ENCODE measurements at places on chromosomes 1 and 21. TPM values are rescaled to one million over a fixed set of nuclear protein-coding genes. Genes with fewer than 3 reads are reported as not detected.

Gene FMO3
- 1.8 TPM for total RNA-seq

DNA sequence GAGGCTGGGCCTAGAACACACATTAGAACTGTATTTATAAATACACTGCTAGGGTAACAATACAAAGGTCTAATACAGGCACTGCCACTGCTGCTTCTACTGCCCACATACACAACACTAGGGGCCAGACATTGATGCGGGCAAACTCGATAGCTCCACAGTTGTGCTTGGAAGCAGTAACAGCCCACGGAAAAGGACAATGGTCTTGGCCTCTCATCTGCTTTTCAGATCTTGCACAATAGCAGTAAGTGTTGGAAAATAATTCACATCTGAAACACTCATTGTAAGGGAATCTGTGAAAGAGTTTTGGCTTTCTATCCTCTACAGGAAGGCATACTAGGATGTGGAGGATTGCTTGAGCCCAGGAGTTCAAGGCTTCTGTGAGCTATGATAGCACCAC, 6.9 kb upstream of the SPOCD1 start:
- no peak for DNase-seq

- no peak for DNase-seq
Observed at GRCh38 chr1:160548183-160548582, 25.1 kb upstream of the SLAMF6 start.

DNA sequence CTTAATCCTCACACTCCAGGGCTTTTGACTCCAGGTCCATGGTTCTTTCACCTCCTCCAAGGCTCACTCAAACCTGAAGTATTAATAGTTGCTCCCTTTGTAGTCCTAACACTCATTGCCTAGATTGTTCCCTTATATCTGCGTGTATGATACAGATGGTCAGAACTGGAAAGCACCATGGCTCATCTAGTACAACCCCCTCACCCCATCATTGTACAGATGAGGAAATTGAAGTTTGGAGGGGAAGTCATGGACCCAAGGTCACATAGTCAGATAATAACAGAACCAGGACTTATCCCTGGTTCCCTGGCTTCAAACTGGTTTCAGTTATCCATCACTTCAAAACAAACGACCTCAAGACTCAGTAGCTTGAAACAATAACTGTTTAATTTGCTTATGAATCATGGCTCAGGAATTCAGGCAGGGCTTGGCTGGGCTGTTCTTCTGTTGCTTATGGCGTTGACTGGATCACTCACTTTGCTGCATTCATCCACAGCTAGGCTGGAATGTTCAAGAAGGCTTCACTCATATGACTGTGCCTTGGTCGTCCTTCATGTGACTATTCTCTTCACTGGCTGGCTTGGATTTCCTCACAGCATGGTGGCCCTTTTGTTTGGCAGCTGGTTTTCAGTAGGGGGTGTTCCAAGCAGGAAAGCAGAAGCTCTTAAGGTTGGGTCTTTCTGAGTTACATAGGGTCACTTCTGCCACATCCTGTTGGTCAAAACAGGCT, 5.0 kb downstream of the NOS1AP start:
- DNase-seq: peak; percentile 30

DNA sequence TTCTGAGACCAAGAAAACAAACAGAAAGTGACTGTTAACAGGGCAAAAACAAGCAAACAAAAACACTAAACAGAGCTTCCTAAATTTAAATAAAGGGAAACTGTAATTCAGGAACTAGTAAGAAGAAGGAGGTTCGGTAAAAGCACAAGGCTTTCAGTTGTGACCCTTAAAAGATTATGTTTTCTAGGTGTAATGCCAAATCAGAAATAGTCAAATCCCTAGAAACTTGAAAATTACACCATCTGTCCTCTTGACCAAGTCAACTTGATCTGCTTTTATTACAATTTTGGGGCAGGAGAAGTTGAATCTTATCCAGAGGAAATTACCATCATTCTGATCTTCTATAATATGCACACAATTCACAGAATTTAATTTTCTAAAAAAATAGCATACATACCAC, 754.0 kb upstream of the ADGRL4 start:
- DNase-seq: no peak

Gene PPFIA4
- total RNA-seq: 0.11 TPM

Gene OLFML3
- total RNA-seq: 2.3 TPM

GRCh38 chr1:184615301-184615700, 139.4 kb downstream of the EDEM3 start:
- DNase-seq: no peak

DNA sequence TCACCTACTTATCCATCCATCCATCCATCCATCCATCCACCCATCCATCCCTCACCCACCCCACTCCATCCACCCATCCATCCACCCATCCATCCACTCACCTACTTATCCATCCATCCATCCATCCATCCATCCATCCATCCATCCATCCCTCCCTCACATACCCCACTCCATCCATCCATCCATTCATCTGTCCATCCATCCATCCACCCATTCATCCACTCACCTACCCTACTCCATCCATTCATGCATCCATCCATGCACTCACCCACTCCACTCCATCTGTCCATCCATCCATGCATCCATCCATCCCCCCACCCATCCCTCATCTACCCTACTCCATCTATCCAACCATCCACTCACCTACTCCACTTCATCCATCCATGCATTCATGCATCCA, 34.5 kb downstream of the DHRS3 start:
- DNase-seq: no peak

Gene PRAMEF6
- total RNA-seq: not detected

Gene C4BPA
- total RNA-seq: not detected

DNA sequence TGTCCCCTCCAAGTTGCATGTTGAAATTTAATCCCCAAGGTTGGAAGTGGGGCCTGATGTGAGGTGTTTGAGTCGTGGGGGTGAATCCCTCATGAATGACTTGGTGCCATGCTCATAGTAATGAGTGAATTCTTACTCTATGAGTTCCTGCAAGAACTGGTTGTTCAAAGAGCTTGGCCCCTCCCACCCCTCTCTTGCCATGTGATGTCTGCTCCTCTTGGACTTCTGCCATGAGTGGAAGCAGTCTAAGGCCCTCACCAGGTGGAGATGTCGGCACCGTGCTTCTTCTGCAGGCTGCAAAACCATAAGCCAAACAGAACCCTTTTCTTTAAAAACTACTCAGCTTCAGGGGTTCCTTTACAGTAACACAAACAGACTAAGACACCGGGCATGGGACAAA, 14.3 kb downstream of the G0S2 start:
- DNase-seq: peak; percentile 36

DNA sequence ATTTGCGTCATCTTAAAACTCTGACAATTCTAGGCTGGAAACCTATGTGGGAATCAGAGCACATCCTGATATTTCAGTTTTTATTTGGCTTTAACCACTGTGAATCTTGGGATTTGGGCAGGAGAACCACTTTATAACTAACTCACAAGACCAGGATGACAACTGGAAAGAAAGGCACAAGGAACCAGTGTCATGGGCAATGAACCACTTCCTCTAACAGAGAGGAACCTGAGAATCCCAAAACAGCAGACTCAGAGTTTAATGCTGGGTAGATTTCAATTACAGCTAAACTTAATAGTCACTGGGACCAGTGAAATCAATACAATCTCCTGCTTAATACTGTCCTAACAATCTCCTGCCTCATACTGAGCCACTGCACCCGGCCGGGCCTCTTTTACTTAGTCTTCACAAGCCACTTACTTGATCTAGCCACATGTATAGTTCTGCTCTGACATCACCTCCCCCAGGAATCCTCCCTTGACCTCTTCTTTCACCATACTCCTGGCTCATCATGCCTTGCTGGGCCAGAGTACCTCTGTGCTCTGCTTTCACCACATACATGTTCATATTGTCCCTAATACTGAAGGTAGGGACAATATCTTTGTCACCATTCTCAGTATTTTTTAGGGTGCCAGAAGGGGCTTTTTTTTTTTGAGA, 20.2 kb upstream of the SLFNL1 start:
- DNase-seq: no peak

- DNase-seq: peak; percentile 61
Observed at GRCh38 chr1:222654849-222655248, 37.0 kb downstream of the MIA3 start.

Gene CASQ1
- total RNA-seq: not detected
